Nucleus accumbens (tissue), 56 donors: ENCODE measurements at places on chromosomes 12 and 14.

DNA sequence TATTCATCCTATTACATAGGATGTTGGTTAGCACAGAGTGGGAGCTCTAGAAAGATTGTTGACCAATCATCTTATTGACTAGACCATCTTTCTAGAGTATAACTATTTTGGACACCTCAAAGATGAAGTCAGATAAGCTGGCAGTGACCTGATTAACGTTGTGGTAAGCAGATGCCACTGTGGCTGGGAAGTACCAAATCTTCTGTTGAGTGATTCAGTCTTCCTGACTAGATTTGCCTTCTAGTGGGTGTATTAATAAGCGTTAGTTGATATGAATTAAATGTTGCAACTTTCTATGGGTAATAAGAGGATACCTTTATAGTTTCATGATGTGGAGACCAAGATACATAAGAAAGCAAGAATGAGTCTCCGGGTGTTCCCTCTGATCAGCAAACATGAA is 51.2 kb upstream of the HELB start:
- no peak for DNase-seq

GRCh38 chr14:52312931-52313355 is 1.2 kb upstream of the PTGER2 start:
- no peak for DNase-seq

- DNase-seq, result no peak
These were observed 23.7 kb upstream of the OSBPL8 start for GRCh38 chr12:76583301-76583700.

DNA sequence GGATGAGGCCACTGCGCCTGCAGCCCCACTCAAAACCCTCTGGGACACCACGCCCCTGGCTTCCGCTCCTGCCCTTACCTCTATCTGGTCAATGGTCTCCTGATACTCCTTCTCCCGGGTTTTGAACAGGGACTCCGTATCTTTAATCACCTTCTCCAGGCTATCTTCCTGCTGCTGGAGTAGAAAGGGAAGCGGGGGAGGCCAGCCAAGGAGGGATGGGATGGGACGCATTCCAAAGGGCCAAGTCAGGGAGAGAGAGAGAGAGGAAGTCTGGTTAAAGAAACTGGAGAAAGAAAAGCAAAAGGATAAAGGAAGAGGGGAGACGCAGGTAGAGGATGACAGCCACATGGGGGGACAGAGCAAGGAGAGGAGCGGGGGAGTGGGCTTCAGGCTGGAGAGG is 7.9 kb downstream of the IFFO1 start:
- no peak for DNase-seq

DNA sequence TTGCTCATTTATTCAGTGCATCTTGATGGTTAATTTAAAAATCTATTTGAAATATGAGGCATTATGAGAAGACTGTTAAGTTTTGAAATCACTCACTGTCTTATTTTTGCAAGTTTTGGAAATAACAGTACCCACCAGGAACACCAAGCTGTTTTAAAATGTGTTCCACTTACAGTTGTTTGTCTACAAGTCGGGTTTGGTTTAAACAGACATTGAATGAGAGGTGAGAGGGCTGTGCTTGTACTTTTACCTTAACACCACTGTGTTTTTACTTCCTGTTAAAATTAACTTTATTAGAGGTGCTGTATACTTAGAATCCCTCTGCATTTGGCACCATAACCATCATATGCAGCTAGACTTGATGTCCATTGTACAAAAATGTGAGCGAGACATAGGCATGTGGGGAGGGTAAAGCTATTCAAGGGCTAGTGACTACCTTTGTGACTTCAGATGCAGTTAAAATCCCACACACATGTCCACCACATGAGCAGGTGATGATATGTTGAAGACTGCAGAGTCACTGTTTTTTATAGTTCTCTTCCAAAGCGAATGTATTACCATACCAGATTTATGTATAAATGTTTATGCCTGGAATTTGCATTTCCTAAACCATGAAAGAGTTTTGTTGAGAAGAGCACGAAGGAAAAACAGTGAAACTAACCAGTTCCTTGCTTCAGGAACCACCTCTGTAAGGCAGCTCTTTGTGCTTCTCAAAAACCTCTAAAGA is 12.9 kb downstream of the ELK3 start:
- DNase-seq, result no peak

DNA sequence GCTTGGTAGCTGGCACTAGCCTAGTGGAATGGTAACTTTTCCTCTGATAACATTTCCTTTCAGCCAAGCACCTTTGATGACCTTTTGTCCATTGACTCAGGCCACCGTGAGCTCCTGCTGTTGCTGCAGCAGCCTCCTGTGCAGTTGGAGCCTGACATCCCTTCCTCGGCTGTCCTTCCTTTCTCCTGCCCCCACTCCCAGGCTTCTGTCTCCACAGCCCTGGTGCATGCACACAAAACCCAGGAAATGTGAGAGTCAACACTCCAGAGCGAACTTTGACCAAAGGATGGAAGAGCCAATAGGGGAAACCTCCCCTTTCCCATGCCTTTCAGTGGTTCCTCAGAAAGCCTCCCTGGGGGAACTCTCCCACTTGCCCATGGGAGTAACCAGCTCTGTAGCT is 115.0 kb downstream of the TMEM260 start:
- DNase-seq, result no peak

- DNase-seq, result no peak
These were observed 188.5 kb downstream of the CCDC91 start for GRCh38 chr12:28378736-28379135.

- DNase-seq, result no peak
These were observed 8.2 kb upstream of the NTS start for GRCh38 chr12:85865890-85866289.

DNA sequence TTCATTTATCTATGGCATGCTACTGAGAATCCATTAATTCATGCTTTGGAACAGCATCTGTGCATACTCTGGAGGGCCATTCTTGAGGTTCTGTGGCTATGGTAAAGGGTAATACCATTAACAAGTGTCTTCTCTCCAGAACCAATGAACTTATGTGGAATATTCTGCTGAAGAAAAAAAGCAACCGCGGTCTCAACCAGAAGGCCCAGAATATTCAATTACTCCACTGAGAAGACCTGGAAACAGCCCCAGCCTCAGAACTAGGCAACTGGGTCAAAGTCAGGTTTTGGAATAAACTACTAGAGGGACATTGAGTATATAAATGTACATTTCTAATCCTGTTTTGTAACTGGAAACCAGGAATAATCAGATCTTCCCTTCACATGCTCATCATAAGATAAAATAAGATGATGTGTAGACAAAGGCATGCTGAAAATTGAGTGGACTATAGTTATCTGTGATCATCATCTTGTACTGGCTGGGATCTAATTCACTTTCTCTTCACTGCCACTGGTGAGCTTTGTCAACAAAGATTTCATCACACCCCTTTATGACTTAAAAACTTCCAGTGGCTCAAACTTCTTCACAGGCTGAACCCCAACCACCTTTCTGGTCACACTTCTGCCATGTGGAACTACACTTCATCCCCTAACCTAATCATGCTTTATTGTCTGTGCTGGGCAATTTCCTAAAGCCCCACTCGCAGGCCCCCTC is 6.0 kb downstream of the SPTB start:
- no peak for DNase-seq

GRCh38 chr12:40828593-40828990 is 136.4 kb downstream of the CNTN1 start:
- no peak for DNase-seq

GRCh38 chr12:109999983-110000505 is 814 bp downstream of the ANKRD13A start:
- DNase-seq, result no peak

GRCh38 chr12:75944097-75944904 is 87.3 kb downstream of the PHLDA1 start:
- DNase-seq, result no peak

DNA sequence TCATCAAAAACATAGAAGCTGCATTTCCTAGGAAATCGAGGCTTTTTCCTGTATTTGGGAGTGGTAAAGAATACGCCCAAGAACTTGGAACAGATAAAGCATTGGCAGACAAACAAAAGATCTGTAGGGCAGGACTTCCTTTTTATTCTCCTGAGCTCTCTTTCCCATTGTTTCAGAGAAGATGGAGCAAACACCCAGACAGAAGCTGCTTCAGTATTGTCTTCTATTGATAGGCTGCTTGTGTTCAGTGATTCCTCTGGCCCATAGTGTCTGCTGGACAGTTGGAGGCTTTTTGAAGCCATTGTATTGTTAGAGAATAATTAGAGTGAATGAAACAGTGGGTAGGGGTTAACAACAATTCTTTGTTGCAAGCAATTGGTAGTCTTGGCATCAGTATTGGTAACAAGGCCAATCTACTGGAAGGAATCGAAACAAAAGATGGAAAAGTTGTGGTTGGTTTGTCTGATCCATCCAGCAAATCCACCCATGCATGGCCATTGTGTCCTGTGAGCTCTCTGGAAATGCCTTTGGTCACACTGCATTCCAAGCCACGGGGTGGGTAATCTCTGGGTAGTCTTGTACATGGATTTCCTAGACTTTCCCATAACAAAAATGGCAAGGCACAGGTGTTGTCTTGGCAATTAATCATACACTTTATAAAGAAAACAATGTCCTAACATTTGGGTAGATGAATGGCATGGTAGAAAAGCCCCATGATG is 424.8 kb downstream of the RAD51B start:
- no peak for DNase-seq

- no peak for DNase-seq
These were observed 38.8 kb downstream of the CDKL1 start for GRCh38 chr14:50357753-50358395.

- DNase-seq, result no peak
These were observed 93.7 kb downstream of the HMGA2 start for GRCh38 chr12:65918021-65918420.
